ENCODE measurements at places on chromosomes 2 and 18.
A peak's percentile ranks its signal among the peaks of the same experiment; 100 is the strongest.

GRCh38 chr18:44887227-44887631 is 206.5 kb downstream of the SETBP1 start:
- DNase-seq = peak; percentile 74

GRCh38 chr18:70299393-70299792 is 10.5 kb downstream of the SOCS6 start:
- DNase-seq = no peak

DNA sequence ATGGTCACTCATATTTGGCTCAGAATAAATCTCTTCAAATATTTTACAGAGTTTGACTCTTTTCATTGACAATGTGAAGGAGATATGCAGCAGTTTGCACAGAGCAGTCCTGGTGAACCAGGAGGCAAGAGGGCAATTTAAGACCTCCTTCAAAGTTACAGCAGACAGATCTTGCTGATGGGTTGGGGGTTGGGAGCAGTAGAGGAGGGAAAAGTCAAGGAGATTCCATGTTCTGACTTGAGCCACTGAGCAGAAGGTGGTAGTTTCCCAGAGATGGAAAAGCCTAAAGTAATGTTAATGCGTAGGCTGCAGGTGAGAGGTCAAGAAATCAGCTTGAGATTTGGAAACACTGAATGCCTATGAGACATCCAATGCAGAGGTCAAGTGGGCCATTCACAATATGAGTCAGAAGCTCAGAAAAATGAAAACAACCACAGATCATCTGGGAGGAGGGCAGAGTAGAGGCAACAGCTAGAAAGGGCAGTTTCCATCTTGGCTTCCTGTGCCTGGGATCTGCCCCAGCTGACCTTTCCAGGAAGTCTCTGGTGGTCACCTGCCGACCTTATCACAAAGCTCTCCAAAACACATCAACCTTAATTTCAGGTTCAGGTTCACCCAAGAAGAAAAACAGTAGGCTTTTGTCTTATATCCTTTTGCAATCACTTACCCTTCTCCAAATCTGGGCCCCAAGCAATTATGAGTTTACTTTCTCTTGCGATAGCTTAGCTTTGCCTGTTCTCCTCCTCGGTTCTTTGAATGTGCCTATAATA is 197.5 kb upstream of the ARL4C start:
- no peak for DNase-seq

- DNase-seq = no peak
Observed at GRCh38 chr2:102480285-102481195, 7.5 kb downstream of the SLC9A4 start.

- DNase-seq = no peak
Observed at GRCh38 chr2:68980956-68981355, 6.5 kb downstream of the GKN1 start.

DNA sequence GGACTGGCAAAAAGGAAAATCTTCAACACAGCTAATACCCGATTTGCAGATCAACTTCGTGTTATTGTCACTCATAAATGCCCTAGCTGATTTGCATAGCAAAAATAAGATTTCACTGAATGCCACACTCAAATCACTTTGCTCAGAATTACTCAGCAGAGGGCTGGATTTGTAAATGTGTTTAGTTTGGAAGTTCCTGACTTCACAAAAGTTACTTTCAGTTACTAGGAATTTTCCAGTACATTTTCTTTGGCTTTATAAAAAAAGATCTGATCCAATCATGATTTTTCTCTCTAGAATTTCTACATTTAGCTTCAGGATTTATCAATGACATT is 433.3 kb upstream of the ID2 start:
- no peak for DNase-seq

- no peak for DNase-seq
Observed at GRCh38 chr2:230582851-230583283, 129.8 kb upstream of the CAB39 start.

- no peak for DNase-seq
Observed at GRCh38 chr2:128665113-128665512, 346.4 kb upstream of the HS6ST1 start.

GRCh38 chr2:37324536-37324785 is 172 bp downstream of the PRKD3 start:
- no peak for DNase-seq

DNA sequence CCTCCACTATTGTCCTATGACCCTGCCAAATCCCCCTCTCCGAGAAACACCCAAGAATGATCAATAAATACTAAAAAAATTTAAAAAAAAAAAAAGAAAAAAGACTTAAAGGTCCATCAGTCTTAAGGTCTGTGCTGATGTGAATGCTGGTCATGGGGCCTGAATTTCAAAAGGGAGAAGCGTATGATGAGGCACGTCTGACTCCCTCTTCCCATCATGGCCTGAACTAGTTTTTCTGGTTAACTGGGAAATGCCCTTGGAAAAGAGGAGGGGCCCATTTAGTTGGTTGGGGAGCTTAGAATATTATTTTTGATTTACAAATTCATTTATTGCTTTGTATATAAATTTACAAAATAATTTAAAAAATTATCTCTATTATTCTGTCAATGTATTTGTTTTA is 291.0 kb upstream of the CDH19 start:
- DNase-seq = no peak

GRCh38 chr2:123502931-123503330 is 522.2 kb upstream of the CNTNAP5 start:
- DNase-seq = no peak

DNA sequence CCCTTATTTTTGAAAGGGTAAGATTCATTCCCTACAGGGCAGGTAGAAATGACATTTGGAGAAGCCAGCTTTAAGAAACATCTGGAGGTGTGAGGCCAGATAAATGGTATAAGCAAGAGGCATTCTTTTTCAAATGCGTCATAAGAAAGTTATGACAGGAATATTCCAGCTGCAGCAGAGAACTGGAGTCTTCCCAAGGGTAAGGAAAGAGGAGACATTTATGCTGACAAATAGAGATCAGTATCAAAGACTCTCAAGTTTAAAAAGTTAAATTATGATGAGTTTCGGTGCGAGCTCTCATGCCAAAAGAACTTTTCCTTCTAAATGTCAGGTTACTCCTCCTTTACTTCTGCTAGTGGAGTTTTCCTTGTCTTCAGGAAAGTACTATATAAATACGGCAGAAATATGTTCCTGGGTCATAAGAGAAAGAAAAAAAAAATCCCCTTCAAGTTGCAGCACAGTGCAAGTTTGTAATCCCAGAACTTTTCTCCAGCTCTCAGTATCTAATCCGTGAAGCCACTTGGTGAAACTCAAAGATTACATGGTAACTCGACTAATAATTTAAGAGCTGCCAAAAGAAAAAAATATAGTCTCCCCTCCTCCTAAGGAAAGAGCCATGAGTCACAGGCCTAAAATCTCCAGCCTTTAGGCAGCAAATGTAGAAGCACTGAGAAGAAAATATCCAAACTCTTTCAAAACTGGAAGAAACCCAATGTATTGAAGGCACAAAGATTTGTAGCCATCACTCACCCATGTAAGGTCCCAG is 428.1 kb downstream of the MEIS1 start:
- DNase-seq = no peak

GRCh38 chr18:35197296-35197695 is 43.5 kb upstream of the ZNF397 start:
- no peak for DNase-seq

GRCh38 chr2:18900691-18901141 is 311.3 kb upstream of the NT5C1B start:
- no peak for DNase-seq

- DNase-seq = no peak
Observed at GRCh38 chr2:191710411-191710900, 32.5 kb downstream of the NABP1 start.

GRCh38 chr2:74246496-74247195 is 48.2 kb downstream of the MTHFD2 start:
- no peak for DNase-seq

GRCh38 chr2:10709290-10709939 is 12.0 kb upstream of the ATP6V1C2 start:
- DNase-seq = no peak

GRCh38 chr2:54372361-54372760 is 83.8 kb upstream of the SPTBN1 start:
- no peak for DNase-seq

DNA sequence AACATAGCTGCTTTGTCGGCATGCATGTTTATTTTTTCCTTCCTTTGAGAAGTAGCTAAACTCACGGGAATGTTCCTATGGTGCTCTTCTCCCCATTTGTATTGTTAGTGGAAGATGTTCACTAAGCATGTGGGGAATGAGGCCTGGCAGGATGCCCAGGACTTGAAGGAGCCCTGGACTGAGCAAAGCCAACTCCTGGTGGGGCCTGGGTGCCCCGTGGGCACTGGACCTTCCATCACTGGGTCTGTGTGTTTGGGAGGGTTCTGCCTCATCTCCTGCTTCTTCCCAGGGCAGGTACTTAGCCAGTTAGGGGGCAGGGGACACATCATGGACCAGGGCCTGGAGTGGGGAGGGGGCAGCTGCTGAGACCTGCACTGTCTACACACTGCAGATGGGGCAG is 49.3 kb downstream of the ACAA2 start:
- no peak for DNase-seq

DNA sequence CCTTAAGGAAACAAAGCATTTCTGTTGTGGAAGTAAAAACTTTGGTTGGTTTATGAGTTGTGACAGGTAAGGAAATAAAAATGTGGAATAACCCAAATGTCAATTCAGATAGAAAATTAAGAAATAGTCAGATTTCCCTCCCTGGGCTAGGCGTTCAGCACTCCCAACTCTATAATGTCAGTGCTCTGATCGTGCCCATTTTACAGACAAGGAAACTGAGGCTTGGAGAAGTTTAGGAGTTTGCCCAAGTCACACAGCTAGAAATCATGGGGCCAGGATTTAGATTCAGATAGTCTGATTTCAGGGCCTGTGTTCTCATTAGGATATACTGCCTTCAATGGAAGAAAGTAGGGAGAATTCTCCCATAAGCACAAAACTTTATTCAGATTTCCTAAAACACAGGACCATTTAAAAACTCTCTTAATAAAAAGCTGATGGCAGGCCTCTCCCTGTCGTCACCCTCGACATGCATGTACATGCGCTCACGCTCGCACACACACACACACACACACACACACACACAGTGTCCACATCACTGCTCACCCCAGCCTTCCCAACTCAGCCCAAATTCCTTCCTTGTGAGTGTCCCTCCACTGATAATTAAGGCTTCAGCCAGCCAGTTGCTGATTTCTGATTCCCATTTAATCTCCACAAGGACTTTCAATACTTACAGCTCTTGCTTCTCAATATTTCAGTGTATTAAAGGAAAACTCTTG is 49.1 kb upstream of the SLC14A2 start:
- no peak for DNase-seq

- no peak for DNase-seq
Observed at GRCh38 chr2:200397785-200398184, 91.3 kb downstream of the SPATS2L start.

DNA sequence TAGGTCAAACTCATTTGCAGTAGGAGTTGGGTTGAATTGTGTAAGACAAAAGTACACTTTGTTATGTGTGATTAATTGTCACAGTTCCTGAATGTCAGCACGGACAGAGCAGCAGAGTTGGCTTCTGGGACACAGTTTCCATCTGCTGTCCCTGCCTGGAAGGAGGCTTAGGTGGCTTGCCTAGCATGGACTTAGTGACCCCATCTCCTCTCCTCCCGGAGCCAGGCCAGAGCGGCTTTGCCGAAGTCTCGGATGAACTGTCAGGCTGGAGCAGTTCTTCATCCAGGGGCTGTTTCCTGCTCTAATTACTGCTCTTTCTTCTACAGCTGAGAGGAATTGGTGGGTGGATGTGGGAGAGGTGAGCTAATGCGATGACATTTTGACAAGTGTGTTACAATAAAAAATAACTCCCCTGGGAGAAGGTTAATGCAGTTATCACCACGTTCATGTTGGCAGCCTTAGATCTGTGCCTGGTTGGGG is 102.0 kb downstream of the SH3RF3 start:
- DNase-seq = no peak

DNA sequence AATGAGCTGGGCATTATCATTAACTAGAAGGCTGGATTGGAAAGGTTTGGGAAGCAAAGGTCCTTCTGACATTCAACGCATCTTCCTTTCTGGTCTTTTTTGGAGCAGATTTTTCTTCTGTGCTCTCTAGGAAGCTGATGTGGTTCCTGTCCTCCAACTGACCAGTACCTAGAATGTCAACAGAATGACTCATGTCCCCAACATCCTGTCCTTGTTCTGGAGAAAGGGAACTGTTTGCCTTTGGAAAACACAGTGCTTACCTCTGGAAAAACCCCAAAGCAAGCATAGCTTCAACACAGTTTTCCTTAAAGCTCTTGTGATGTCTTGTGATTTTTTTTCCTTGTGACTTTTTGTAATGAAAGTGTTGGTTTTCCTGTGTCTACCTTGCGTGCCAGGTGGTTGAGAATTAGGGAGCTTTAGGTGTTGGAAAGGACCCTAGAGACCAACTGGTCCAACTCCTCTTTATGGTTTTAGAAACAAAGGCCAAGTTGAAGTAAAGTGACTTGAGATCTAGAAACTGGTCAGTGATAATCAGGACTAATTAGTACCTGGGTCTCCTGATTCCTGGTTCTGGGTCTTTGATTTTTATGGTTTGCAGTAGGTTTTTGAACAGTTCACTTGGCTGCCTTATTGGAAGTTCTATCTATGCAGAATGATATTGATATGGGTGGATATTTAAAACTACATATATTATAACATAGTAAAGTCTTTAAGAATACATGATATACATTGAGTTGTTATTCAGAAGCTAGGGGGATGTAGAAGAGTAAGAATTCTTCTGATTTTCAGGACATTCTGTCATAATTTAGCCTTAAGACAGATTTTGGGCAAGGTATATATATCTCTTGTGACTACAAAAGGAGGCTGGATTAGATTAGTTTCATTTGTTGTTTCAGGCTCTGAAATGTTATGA is 70.5 kb downstream of the FMNL2 start:
- DNase-seq = no peak

DNA sequence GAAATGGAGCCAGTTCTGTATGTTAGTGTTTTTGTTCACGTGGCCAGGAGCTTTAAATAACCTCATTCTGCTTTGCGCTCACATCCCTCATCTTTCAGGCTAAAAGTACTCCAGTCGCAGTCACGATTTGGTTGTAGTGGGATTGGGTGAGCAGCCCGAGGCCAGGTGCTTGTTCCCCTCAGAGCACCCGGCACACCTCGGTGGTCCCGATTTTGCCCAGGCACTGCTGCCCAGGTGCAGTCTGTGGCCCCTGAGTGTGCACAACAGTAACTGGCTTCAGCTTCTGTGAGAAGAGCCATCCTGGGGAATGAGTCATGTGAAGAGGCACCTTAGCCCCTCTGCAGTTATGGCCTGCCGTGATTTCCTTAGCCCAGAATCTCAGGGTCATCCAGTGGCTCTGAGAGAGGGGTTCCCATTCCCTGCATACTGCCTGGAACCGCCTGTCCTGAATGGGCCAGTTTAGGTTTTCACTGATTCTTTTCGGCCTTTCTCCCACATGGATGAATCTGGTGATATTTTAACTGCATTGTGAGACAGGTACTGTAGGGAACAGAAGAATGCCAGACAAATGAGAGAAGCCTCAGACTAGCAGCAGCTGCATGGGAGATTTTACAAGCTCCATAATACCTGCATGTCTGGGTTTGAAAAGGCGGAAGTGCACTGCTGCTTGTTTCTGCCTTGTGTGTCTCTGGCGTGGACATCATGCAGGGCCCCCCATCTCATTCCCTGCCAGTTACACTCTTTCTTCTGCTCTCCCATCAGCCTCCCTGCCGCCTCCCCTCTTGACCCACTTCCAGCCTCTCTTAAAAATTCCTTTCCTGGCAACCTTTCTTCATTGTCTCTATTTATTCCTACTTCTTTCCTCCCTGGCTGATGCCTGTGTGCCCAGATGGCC is 33.5 kb downstream of the IMPA2 start:
- no peak for DNase-seq

- no peak for DNase-seq
Observed at GRCh38 chr18:7541835-7542234, 25.3 kb upstream of the PTPRM start.

GRCh38 chr18:44238454-44238853 is 442.2 kb upstream of the SETBP1 start:
- DNase-seq = no peak

Data from activated effector memory CD4-positive, alpha-beta T cell treated with anti-CD3 and anti-CD28 coated beads, Interleukin-2, amount 50 U/mL, for 16 hours (primary cell).